ENCODE measurements at places on chromosomes 5 and 9.

DNA sequence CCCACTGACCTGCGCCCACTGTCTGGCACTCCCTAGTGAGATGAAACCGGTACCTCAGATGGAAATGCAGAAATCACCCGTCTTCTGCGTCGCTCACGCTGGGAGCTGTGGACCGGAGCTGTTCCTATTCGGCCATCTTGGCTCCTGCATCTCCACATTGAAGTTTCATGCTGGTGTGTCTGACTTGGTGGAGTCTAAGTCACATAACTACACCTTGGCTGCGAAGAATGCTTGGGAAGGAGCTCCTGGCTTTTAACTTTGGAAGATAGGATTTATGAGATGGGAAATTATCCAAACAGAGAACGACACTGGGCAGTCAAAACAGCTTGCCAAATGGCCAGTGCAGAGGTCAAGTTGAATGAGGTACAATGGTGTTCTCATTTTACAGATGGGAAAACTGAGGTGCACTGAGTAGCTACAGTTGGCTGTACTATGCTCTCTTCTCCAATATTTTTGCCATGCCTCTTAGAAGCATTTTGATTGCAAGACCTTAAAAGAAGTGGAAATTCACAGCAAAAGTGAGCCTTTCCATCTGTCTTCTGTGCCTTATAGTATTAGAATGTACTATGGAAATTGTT is 36.7 kb downstream of the CCDC192 start:
- no peak for DNase-seq

DNA sequence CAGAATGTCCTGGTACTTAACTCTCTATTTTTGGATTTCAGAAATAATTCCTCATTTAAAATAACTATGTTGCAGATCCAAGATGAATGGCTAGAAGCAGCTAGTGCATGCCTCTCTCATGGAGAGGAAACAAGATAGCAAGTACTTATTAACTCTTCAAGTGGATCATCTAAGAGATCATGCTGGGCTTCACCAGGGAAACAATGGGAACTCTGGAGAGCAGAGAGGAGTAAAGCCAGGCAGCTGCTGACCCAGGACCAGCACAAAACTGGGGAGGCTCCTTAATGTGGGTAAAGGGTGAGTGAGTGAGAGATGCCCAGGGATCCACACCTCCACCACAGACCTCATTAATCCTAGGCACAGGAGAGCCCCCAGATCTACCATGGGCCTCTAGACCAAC is 897.8 kb upstream of the ACO1 start:
- DNase-seq, result no peak

- no peak for DNase-seq
Measured at GRCh38 chr5:96247097-96247701, 185.8 kb downstream of the PCSK1 start.

DNA sequence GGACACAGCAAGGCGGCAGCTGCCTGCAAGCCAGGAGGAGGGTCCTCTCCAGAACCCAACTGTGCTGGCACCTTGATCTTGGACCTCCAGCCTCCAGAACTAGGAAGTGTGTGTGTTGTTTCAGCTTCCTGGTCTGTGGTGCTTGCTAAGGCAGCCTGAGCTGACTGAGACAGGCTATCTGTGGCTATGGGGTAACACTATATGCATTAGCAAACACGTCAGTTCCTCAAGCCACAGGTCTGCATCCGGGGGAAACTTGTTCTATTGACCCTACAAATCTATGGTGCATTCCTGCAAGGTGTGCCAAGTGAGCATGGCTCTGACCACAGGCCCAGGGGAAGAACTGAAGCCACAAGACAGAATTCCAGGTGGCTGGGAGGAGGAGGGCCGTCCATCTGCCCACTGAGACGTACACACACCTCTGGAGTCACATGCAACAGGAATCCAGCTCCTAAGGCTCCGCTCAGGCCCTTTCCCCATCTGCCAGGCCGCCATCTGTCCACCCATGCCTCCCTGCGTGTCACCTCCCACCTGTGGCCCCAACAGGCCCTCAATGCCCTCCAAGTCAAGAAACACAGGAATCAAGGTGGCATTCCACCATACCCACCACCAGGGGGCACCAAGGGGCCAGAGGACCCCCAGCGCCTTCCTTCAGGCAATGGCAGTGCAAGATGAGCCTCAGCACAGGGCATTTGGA is 174.9 kb downstream of the ROR2 start:
- peak; percentile 49 for DNase-seq

DNA sequence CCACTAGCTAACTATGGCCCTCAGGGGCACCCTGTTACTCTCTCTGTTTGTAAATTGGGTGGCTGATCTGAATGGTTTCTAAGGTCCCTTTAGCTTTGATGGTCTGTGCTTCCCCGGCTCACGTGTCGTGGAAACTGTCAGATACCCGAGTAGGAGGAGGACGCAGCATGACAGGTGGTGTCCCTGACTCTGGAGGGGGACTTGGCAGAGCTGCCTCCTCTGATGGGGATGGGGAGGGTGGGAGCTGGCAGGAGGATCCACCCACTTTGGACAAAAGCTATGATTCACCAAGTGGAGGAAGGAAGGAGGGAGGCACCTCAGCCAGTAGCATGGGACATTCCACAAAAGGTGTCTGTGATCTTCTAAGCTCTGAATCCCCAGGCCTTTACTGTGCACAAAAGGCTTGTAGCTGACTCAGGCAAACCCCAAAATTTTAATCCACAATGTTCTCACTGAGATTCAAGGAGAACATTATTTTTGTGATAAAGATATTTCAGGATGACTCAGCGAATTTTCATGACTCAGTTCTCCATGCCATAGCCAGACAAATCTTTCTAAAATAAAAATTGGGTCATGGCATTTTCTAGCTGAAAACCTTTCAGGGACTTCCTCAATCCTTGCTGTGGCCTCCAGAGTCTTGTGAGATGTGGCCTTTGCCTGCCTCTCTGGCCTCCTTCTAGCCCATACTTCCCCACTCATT is 131.0 kb upstream of the BRINP1 start:
- DNase-seq, result no peak

GRCh38 chr5:6347165-6347564 is 31.2 kb downstream of the MED10 start:
- DNase-seq, result no peak

- no peak for DNase-seq
Measured at GRCh38 chr5:148336704-148337435, 1.5 kb downstream of the SPINK9 start.

DNA sequence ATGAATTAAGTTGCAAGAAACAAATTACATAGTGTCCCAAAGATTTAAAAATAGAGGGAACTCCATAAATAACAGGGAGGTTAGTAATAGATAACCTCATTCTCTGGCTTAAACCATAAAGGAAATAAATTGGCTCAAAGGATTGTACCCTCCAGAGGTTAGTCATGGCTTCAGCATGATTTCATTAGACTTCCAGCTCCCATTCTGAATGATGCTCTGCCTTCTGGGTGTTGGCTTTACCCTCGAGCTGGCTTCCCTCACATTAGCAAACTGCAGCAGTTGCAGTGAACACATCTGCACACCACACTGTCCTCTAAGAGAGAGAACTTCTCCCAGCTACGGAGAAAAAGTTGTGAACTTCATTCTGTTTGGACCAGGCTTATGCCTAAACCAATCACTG is 70.4 kb downstream of the RGS7BP start:
- no peak for DNase-seq

DNA sequence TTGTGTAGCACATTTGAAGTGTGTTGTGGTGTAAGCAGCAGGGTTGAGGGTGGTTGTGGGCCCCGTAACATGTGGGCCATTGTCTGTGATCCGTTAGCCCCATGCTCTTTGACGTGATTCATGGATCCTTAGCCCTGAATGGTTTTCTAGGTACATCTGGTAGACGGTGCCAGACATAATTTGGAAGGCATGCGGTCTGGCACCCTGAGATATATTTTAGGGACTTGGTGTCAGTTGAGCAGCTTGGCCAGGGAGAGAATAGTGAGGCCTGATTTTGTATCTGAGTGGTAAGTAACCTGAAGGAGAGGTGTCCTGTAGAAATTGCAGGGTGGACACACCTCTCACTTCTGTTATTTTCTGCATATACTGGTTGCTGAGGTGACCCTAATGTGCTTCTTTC is 10.9 kb downstream of the SH3GL2 start:
- no peak for DNase-seq

Data from stimulated activated CD4-positive, alpha-beta T cell treated with anti-CD3 and anti-CD28 coated beads, Interleukin-1b, Interleukin-23, amount 100 ng/mL, for 24 hours (primary cell).